ENCODE measurements at places on chromosomes 1 and 21.

- no peak for DNase-seq
Measured at GRCh38 chr1:243849421-243850201, 432 bp downstream of the AKT3 start.

DNA sequence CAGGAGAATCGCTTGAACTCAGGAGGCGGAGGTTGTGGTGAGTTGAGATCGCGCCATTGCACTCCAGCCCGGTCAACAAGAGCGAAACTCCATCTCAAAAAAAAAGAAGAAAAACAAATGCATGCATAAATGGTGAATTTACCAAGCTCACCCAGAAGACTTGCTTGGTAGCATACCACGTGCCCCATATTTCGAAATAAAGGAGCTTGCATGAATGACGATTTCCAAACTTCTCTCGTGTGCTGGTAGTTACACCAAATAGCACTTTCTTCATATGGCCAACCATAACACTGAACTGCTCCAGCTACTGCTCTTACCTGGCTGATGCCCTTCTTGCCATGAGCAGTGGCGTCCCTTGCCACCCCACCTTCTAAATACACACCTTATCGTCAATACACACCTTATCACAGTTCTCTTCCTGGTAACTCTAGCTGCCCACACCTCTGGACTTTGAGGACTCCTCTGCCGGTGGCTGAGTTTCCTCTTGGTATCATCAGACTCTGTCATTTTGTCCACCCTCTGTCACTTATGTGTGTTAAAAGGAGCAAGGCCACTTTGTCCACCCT, 2.8 kb downstream of the DOP1B start:
- DNase-seq: no peak

DNA sequence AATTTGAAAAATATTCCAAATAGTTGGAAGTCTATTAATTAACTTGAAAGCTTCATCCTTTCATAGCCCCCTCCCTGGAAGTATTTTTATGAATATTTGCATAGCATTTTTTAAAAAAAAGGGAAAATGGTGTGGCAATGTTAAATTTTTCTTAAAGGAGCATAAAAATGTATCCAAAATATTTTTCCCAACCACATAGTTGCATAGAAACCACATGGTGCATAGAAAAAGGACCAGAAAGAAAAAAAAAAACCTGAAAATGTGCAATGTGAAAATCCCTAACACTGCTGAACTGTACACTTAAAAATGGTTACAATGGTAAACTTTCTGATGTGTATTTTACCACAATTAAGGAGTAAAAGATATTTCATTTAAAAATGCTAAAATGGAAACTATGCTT, 8.0 kb downstream of the C1orf167 start:
- DNase-seq: no peak

DNA sequence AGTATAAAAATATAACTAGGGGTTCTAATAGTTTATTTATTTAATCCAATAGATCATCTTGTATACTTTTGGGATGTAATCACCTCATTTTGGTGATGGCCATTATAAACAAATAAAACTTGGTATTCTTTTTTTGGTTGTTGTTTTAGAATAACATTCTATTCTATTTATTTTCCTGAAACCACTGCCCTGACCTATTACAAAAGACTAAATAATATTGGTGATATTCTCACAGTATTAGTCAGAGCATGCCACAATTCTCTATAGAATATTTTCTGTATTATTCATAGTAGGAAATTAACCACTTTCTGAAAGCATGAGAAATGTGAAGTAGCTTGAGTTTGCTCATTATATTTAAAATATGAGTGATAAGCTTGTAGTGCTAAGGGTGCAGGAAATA, 54.1 kb upstream of the LRRC7 start:
- no peak for DNase-seq

DNA sequence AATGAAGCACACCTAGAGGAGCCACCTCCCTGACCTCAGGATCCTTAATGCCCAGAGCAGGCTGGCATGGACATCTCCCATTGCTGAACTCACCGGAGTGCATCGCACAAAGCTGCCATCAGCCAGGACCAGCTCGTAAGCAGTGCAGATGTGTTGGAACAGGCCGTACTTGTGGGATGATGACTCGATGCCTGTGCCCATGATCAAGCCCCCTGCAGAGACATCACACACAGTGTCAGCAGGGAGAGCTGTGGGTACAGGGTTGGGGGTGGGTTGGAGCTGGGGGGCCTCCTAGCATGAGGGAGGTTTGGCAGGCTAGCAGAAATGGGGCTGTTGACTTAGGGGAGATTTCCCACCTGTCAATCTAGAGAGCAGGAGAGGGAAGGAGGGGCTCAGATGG, 12.0 kb downstream of the DHCR24 start:
- DNase-seq: no peak

- peak; percentile 23 for DNase-seq
Measured at GRCh38 chr21:14531757-14532316, 14.3 kb downstream of the SAMSN1 start.

- DNase-seq: no peak
Measured at GRCh38 chr1:84836145-84836544, 56.9 kb downstream of the LPAR3 start.

DNA sequence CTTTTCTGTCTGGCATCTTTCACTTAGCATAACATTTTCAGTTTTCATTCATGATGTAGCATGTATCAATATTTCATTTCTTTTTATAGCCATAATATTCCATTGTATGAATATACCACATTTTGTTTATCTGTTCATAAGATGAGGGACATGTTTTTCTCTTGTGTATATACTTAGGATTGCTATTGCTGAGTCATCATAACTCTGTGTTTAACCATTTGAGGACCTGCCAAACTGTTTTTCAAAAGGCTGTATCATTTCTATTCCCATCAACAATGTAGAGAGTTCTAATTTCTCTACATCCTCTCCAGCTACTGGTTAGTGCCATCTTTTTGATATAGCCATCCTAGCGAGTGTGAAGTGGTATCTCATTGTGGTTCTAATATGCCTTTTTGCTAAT, 26.2 kb downstream of the MPZL1 start:
- no peak for DNase-seq

- DNase-seq: no peak
Measured at GRCh38 chr1:96660051-96660450, 61.5 kb upstream of the PTBP2 start.

DNA sequence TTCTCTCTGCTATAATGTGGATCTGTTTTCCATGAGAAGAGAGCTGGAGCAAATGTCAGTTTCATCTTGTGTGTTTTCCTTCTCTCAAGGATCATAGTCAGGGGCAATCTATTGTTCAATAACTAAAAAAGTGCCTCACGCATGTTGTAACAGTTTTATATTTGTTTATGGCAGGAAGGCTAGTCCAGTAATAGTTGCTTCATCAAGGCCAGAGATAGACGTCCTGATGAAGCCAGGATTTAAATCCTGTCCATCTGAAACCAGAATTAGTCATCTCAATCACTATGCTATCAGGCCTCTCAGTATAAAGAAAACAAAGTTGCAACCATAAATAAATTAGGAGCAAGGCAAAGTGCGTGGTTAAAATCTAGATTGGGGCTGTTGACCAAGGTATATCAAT, 30.2 kb upstream of the DUSP10 start:
- no peak for DNase-seq

- no peak for DNase-seq
Measured at GRCh38 chr1:230823931-230824381, 44.4 kb downstream of the C1orf198 start.

GRCh38 chr1:29397981-29398380, 161.7 kb downstream of the PTPRU start:
- DNase-seq: no peak

DNA sequence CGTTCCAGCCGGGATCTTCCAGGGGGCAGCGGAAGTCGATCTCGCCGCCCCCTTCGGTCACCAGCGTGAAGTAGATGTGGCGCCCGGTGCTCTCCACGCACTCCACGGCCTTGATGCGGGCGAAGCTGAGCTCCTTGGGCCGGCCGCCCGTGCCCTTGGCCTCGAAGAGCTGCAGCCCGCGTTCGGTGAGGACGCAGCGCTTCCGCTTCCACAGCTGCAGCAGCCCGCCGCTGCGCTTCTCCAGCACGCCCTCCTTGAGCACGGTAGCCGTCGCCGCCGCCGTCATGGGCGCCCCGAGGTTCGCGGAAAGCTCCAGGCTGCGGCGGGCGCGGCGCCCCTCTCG, 516 bp downstream of the PHLDA3 start:
- DNase-seq: no peak

- no peak for DNase-seq
Measured at GRCh38 chr1:207833956-207834660, 76.8 kb downstream of the CD34 start.

DNA sequence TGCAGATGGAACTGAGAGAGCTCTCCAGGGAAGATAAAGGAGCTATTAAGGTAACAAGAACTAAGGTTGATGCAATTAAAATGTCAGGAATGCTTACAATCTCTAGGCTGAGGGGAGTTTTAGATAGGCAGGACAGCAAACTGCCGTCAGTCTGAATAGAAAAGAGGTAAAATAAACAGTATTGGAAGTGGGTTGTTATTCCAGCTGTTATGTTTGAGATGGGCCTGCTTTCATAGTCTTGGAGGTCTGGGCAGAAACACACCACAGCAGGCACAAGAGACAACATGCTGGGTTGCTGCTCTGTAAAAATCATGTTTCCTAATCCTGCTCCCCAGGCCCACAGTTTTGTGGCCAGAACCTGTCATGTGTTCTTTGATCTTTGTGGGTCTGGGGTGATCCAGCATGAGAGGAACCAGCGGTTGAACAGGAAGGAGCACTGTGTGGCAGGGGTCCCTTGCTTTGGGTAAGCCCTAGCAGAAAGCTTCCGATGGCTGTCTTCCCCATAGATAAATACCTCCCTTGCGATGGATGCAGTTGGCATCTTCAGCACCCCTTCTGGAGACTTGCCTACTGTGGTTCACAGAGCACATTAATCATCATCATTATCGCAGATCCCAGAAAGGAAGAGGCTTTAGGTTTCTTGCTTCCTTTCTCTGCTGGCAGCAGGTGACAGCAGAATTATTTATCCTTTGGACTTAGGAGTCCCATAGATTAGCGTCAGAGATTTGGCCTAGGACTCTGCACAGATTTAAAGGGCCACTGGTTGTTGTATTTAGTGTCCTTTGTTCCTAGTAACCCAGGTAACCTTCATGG, 97.1 kb downstream of the AK5 start:
- no peak for DNase-seq

- no peak for DNase-seq
Measured at GRCh38 chr1:12208271-12208670, 21.6 kb upstream of the VPS13D start.

GRCh38 chr21:37571442-37571841, 204.9 kb downstream of the DYRK1A start:
- DNase-seq: no peak

GRCh38 chr1:58855274-58856165, 71.7 kb upstream of the JUN start:
- no peak for DNase-seq

DNA sequence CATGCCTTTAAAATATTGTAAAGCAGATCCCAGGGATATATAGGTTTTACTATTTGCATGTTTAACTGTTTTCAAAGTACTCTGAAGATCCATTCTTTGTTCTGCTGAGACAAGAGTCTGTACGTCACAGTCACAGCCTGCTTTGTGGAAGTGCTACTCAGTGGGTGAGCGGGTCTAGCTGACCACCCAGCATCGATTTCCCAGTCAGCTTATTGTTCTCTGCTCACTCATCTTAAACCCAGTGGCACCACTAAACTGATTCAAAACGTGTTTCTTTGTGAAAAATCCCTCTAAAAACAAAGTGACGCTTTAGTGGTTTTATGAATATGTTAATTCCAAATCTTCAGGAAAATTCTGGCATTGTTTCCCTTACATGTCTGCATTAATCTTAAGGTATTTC, 12.4 kb downstream of the PLPP3 start:
- DNase-seq: no peak

GRCh38 chr1:41230656-41231055, 11.4 kb downstream of the SCMH1 start:
- DNase-seq: no peak

GRCh38 chr1:50048791-50049190, 25.0 kb upstream of the AGBL4 start:
- DNase-seq: no peak

GRCh38 chr1:94801919-94802546, 18.1 kb upstream of the SLC44A3 start:
- no peak for DNase-seq

DNA sequence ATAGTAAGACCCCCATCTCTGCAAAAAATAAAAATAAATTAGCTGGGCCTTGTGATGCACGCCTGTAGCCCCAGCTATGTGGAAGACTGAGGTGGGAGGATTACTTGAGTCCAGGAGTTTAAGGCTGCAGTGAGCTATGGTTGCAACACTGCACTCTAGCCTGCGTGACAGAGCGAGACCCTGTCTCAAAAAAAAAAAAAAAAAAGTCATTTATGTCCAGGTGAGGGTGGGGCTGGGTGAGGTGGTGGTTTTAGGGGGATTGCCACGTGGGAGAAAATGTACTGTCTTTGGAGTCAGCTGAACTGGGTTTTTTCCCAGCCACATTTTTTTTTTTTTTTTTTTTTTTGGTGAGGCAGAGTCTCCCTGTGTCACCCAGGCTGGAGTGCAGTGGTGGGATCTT, 6.7 kb downstream of the PIK3CD start:
- no peak for DNase-seq

DNA sequence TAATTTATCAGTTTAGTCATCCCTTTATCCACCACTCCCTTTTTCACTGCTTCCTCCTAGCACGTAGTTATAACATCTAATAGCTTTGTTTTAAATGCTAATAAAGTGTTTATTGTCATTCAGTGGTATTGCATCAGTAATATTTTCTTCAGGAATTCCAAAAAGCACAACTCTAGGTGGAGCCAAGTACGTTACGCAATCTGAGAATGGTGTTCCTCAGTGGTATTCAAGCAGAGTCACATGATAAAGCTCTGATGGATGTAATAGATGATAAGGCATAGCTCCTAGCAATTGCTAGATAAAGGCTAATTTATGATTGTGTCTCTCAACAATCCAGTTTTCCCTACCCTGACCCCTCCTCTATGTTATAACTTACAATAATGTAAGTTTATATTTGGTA, 494.6 kb upstream of the ADGRL4 start:
- no peak for DNase-seq

- no peak for DNase-seq
Measured at GRCh38 chr1:31335007-31335406, 37.9 kb downstream of the FABP3 start.

GRCh38 chr1:18144916-18145647, 37.5 kb downstream of the IGSF21 start:
- no peak for DNase-seq

DNA sequence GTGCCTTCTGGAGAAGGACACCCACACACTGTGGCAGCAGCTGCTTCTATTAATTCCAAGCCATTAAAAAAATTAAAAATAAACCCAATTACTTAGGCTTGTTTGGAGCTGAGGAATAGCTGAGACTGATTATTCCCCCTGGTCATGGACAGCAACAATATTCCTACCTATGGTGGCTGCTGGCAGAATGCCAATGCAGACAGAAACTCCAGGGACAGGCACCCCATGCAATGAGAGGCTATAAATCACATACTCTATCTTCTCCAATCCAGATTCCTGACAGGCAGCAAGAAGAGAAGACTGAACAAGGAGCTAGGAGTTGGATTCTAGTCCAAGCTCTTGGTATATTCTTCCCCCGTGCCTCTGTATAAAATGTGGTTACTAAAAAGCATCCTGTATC, 275.4 kb upstream of the BEND5 start:
- DNase-seq: no peak

- DNase-seq: no peak
Measured at GRCh38 chr1:65036570-65037051, 70.3 kb upstream of the JAK1 start.

GRCh38 chr1:40059960-40060750, 19.6 kb downstream of the CAP1 start:
- DNase-seq: no peak
